Cardiac fibroblast (primary cell): ENCODE measurements at places on chromosomes 5 and 9.

DNA sequence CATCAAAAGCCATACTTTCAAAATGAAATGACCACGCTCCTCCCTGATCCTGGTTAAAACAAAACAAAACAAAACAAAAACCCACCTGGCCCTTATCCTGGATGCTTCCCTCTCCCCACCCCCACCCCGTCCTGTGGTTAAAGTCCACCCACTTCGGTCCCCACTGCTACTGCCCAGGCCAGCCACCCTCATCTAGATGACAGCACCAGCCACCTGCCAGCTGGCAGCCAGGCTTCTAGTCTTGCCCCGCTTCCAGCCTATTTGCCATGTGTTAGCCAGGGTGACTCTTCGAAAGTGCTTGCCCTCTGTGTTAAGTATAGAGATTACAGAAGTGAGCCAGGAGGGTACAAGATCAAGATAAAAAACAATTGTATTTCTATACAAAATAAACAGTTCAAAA, 27.5 kb upstream of the NCS1 start:
- DNase-seq: no peak

- DNase-seq: no peak
Observed at GRCh38 chr9:132984202-132985070, 5.9 kb downstream of the GFI1B start.

DNA sequence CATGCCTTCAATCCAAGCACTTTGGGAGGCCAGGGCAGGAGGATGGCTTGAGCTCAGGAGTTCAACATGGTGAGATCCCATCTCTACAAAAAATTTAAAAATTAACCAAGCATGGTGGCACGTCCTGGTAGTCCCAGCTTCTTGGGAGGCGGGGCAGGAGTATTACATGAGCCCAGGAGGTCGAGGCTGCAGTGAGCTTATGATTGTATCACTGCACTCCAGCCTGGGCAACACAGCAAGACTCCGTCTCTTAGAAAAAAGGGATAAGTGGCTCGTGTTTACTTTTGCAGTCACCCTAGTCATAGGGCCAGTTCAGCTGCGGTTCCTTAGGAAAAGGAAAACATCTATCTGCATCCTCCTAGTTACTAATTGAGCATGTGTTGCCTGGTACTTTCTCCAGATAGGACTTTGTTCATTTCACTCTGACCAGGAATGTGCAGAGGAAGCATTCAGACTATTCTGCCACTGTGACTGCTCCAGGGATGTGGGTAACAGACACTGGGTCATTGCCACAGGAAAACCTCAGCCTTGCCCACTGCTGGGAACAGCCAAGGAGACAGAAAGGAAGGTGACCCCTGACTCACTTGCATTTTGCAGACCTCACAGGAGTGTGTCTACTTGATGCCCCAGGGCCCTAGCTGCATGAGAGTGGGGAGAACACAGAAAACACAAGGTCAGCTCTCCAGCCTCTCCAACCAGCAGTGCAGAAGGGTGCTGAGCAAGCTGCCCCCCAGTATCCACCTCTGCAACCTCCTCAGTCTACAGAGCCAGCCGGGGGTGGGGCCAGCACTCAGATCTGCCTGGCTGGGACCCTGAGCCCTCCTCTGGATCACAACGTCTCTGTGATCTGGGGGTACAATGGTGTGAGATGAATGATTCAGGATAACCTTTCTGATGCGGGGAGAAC, 33.9 kb upstream of the ALDH1B1 start:
- DNase-seq: no peak

DNA sequence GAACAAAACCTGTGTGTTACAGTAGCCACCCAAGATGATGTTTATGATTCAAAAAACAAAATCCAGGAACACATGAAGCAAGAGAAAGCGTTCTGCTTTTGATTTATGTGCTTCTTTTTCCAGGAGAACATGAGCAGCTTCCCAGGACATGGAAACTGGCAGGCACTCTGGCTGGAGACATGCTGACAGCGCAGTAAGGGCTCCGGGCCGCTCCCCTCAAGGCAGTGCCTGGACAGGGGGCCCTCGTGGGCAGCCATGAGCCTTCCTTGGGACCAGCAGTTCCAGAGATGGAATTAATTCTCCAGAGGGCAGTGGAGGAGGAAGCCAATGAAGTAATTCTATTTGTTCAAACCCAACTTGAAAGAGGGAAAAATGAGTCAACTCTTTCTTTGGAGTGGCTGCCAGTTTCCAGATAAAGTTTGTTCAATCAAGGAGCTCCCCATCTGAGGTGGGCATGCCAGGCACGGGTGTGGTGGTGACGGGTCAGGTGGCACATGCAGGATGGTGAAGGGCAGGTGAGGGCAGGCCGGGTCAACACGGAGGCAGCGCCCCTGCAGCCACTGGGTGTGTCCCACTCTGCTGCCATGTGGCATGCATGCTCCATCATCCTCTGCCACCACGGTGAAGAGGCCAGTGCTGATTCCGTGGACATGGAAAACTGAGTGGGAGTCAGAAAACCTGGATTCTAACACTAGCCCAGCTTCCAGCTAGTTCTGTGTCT, 83.8 kb downstream of the OTULIN start:
- no peak for DNase-seq

GRCh38 chr9:130593020-130593419, 13.6 kb downstream of the FUBP3 start:
- no peak for DNase-seq
